Activated B cell treated with CpG ODN at 0.5 μM for 24 hours (primary cell): ENCODE measurements at places on chromosomes 13 and 19. TPM values are rescaled to one million over a fixed set of nuclear protein-coding genes. Genes with fewer than 3 reads are reported as not detected.
A peak's percentile ranks its signal among the peaks of the same experiment; 100 is the strongest.

Gene CEACAM21
- total RNA-seq: 11.7 and 12.0 TPM in 2 replicates

Gene IZUMO4
- total RNA-seq: 73.0 and 78.6 TPM in 2 replicates

Gene TSKS
- 0.39 and 0.55 TPM in 2 replicates for total RNA-seq

Gene COMP
- total RNA-seq: 0.10 and 0.16 TPM in 2 replicates

Gene VAV1
- total RNA-seq: 105 and 121 TPM in 2 replicates

Gene ZNF563
- 3.6 and 3.7 TPM in 2 replicates for total RNA-seq

Gene ZNRF4
- total RNA-seq: not detected in 2 replicates

Gene KLK3
- total RNA-seq: not detected in 2 replicates

Gene TUBB4A
- total RNA-seq: 13.2 and 16.8 TPM in 2 replicates

Gene KLK11
- total RNA-seq: not detected in 2 replicates

Gene POU2F2
- 508 and 577 TPM in 2 replicates for total RNA-seq

DNA sequence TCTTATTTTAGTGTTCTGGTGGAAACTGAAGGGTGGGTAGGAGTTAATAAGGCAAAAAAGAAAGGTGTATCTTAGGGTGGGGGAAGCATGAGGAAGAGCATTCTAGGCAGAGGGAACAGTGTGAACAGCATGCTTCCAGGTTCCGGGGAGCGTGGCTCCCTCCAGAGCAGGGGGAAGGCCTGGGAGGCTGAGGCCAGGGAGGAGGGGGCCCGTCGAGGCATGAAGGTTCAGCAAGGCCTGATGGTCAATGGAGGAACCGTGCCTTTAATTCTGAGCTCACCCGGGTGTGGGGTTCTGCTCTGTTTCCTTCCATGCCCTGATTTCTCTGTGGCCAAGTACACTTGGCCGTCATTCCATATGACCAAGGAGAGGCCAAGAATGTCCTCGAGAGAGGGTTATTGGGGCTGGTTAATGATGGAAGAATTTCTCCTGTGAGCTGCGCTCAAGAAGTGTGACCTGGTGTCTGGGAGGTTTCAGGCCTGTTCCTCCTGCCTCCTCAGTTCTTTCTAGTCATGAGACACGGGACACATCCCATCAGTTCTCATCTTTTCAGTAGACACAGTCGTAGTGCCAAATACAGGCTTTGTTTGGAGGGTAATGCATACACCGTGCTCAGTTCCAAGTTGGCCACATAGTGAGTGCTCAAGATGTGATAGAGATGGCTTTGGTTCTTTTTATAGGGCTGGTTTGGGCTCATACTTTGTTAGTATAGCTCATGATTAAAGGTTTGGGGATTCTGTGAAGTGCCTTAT is 73.6 kb downstream of the SIPA1L3 start:
- H3K27ac ChIP-seq: peak overlapping the region; percentile 90
- peak overlapping the region; percentile 60 for H3K4me3 ChIP-seq
- no peaks in the 10 kb centered on the region for H3K27me3 ChIP-seq
- peaks cover 94% of the 10 kb centered on the region for H3K4me1 ChIP-seq
- peaks cover 18% of the 10 kb centered on the region for H3K36me3 ChIP-seq

GRCh38 chr13:22735011-22735995 is 445.5 kb upstream of the SGCG start:
- DNase-seq: no peak
- H3K4me1 ChIP-seq: no peaks in the 10 kb centered on the region
- no peaks in the 10 kb centered on the region for H3K36me3 ChIP-seq
- H3K4me3 ChIP-seq: no peak overlapping the region
- H3K27ac ChIP-seq: no peak overlapping the region

- peaks cover 9% of the 10 kb centered on the region for H3K36me3 ChIP-seq
- peaks cover 43% of the 10 kb centered on the region for H3K4me1 ChIP-seq
- no peak overlapping the region for H3K4me3 ChIP-seq
- H3K27me3 ChIP-seq: no peaks in the 10 kb centered on the region
- no peak for DNase-seq
Observed at GRCh38 chr13:100106005-100106404, 17.1 kb downstream of the PCCA start.

GRCh38 chr19:41700381-41701195 is 7.8 kb upstream of the CEACAM5 start:
- no peak overlapping the region for H3K4me3 ChIP-seq
- peak; percentile 5 for DNase-seq
- H3K4me1 ChIP-seq: peaks cover 5% of the 10 kb centered on the region
- H3K27ac ChIP-seq: no peak overlapping the region
- H3K36me3 ChIP-seq: no peaks in the 10 kb centered on the region

- peaks cover 90% of the 10 kb centered on the region for H3K4me1 ChIP-seq
- DNase-seq: no peak
- H3K36me3 ChIP-seq: no peaks in the 10 kb centered on the region
- H3K4me3 ChIP-seq: no peak overlapping the region
Observed at GRCh38 chr19:13165162-13165997, 15.2 kb downstream of the IER2 start.

DNA sequence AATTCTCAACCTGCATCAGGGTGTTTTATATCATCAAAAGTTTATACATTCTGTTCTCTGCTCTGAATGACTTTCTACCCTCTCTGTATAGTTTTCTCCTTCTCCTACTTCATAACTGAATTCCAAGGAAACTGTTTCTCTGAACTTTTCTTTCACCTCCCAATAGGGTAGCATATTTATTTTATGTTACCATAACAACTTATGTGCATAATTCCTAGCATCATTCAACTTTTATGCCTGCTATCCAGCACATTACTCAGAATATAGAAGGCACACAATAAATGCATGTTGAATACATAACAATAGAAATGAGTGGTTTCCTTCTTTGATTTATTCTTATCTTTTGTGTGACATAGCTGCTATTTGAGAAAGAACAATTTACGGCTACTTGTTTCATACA is 2385.0 kb downstream of the PCDH9 start:
- no peaks in the 10 kb centered on the region for H3K4me1 ChIP-seq
- no peak overlapping the region for H3K27ac ChIP-seq
- DNase-seq: no peak
- H3K36me3 ChIP-seq: no peaks in the 10 kb centered on the region
- no peak overlapping the region for H3K4me3 ChIP-seq

GRCh38 chr19:18832306-18833140 is 764 bp downstream of the UPF1 start:
- no peaks in the 10 kb centered on the region for H3K27me3 ChIP-seq
- H3K4me1 ChIP-seq: peaks cover 42% of the 10 kb centered on the region
- peaks cover 39% of the 10 kb centered on the region for H3K36me3 ChIP-seq
- peak overlapping the region; percentile 90 for H3K4me3 ChIP-seq

- no peak overlapping the region for H3K27ac ChIP-seq
- peaks cover 14% of the 10 kb centered on the region for H3K4me1 ChIP-seq
- no peak for DNase-seq
- H3K36me3 ChIP-seq: peaks cover 90% of the 10 kb centered on the region
Observed at GRCh38 chr19:6417713-6418561, 6.7 kb downstream of the KHSRP start.

- H3K27me3 ChIP-seq: peaks cover 28% of the 10 kb centered on the region
- H3K36me3 ChIP-seq: no peaks in the 10 kb centered on the region
- H3K27ac ChIP-seq: no peak overlapping the region
- peak; percentile 7 for DNase-seq
- no peak overlapping the region for H3K4me3 ChIP-seq
Observed at GRCh38 chr19:41696402-41697197, 8.5 kb upstream of the CEACAM7 start.

- DNase-seq: no peak
- no peaks in the 10 kb centered on the region for H3K27me3 ChIP-seq
- H3K4me3 ChIP-seq: peak overlapping the region; percentile 28
- peaks cover 87% of the 10 kb centered on the region for H3K4me1 ChIP-seq
- H3K36me3 ChIP-seq: peaks cover 47% of the 10 kb centered on the region
- H3K27ac ChIP-seq: peak overlapping the region; percentile 74
Observed at GRCh38 chr13:111202745-111203144, 87.6 kb downstream of the ARHGEF7 start.

DNA sequence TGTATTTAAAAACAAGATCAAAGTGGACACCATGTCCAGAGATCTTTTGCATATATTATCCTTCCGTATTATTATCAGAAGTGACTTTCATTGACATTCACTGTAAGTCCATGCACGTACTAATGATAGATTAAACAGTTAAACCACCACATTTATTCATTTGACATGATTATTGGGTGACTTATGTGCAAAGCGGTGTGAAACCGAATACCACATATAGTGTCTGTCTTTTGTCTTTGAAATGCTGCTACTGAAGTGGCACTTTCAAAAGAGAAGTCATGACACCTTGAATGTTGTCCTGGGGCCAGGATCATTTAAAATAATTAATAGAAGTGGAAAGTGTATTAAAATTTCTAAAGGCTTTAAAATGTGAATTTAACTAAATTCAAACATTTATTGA is 100.1 kb downstream of the ERCC5 start:
- no peak overlapping the region for H3K4me3 ChIP-seq
- no peaks in the 10 kb centered on the region for H3K4me1 ChIP-seq
- no peak for DNase-seq
- no peak overlapping the region for H3K27ac ChIP-seq
- no peaks in the 10 kb centered on the region for H3K36me3 ChIP-seq
- H3K27me3 ChIP-seq: no peaks in the 10 kb centered on the region

DNA sequence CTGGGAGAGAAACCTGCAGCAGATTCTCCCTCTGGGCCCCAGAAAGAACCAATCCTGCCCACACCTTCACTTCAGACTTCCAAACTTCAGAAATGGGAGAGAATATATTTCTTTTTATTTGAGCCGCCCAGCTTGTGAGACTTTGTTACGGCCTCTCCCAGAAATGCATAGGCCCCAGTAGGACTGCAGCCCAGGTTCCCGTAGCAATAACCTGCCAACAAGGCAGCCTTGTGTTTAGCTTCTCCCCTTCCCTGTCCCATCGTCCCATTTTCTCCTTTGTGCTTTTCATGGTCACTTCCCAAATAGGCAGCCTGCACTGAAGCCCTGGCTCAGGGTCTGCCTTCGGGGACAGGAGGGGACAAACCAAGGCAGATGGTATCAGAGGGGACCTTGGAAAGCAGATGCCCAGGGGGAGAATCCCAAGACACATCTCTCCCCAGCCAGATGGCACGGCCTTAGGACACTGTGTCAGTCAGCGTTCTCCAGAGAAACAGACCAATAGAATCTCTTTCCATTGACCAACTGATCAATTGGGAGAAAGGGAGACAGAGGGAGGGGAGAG is 3.7 kb upstream of the ARHGEF7 start:
- H3K4me1 ChIP-seq: peaks cover 16% of the 10 kb centered on the region
- DNase-seq: no peak
- no peak overlapping the region for H3K4me3 ChIP-seq
- no peak overlapping the region for H3K27ac ChIP-seq
- H3K36me3 ChIP-seq: no peaks in the 10 kb centered on the region

GRCh38 chr19:1287354-1288225 is 1.9 kb downstream of the EFNA2 start:
- H3K4me3 ChIP-seq: no peak overlapping the region
- H3K27ac ChIP-seq: no peak overlapping the region
- H3K27me3 ChIP-seq: peaks cover 33% of the 10 kb centered on the region
- no peaks in the 10 kb centered on the region for H3K36me3 ChIP-seq
- no peak for DNase-seq
- peaks cover 18% of the 10 kb centered on the region for H3K4me1 ChIP-seq

- H3K27ac ChIP-seq: no peak overlapping the region
- no peaks in the 10 kb centered on the region for H3K36me3 ChIP-seq
- peak; percentile 49 for DNase-seq
- H3K27me3 ChIP-seq: peaks cover 3% of the 10 kb centered on the region
Observed at GRCh38 chr19:35044317-35045117, 3.0 kb downstream of the HPN start.

DNA sequence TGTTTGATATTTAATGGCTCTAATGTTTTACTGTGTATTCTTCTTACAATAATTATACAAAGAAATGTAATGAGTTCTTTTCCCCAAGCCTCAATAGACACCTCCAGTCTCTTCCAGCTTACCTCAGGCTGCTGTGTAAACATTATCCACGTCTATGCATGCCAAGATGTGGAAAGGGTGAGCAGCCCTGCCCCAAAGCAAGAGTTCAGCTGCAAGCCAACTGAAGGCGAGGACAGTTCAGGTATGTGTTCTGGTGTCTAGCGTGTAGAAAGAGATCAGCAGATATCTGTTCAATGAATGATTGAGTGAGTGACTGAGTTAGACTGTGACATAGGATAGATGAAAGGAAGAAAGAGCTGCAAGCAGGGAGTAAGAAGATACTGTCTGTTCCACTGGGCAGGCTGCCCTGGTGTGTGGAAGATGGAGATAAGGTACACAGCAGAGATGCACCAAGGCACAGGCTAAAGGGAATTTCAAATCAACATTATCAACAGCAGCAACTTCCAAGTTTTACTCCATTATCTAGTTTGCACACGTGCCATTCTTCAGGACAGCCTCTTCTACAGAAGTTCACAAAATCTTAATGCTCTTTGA is 66.0 kb downstream of the LATS2 start:
- H3K27ac ChIP-seq: no peak overlapping the region
- no peak for DNase-seq
- no peaks in the 10 kb centered on the region for H3K27me3 ChIP-seq
- H3K4me3 ChIP-seq: no peak overlapping the region
- no peaks in the 10 kb centered on the region for H3K4me1 ChIP-seq
- no peaks in the 10 kb centered on the region for H3K36me3 ChIP-seq

- no peaks in the 10 kb centered on the region for H3K36me3 ChIP-seq
- no peak for DNase-seq
- peaks cover 2% of the 10 kb centered on the region for H3K27me3 ChIP-seq
- H3K4me3 ChIP-seq: no peak overlapping the region
Observed at GRCh38 chr13:102131246-102131645, 270.6 kb downstream of the FGF14 start.

GRCh38 chr13:89457977-89458376 is 1786.8 kb downstream of the SLITRK5 start:
- no peaks in the 10 kb centered on the region for H3K27me3 ChIP-seq
- H3K36me3 ChIP-seq: no peaks in the 10 kb centered on the region
- no peak overlapping the region for H3K4me3 ChIP-seq
- no peak overlapping the region for H3K27ac ChIP-seq
- DNase-seq: no peak

DNA sequence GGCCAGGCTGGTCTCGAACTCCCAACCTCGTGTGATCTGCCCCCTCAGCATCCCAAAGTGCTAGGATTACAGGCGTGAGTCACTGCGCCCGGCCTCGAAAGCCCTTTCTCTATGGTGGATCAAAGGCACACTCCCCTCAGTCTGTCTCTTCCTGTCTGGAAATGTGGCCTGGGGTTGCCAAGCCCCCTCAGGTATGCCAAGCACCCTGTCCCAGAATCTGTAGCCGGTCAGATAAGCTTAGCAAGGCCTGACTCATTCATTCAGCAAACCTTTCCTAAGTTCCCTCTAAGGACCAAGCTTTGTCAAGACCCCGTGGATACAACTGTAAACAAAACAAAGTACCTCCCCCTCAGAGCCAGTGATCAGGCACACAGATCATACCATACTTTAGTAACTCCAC is 14.1 kb downstream of the NUCB1 start:
- no peaks in the 10 kb centered on the region for H3K27me3 ChIP-seq
- peaks cover 16% of the 10 kb centered on the region for H3K4me1 ChIP-seq
- peaks cover 61% of the 10 kb centered on the region for H3K36me3 ChIP-seq
- no peak overlapping the region for H3K4me3 ChIP-seq

GRCh38 chr19:56109226-56109625 is 11.9 kb downstream of the ZNF787 start:
- H3K27me3 ChIP-seq: no peaks in the 10 kb centered on the region
- H3K4me1 ChIP-seq: peaks cover 89% of the 10 kb centered on the region
- no peak for DNase-seq
- peak overlapping the region; percentile 30 for H3K27ac ChIP-seq
- H3K36me3 ChIP-seq: peaks cover 17% of the 10 kb centered on the region
